Activated CD4-positive, alpha-beta T cell treated with anti-CD3 and anti-CD28 coated beads for 48 hours (primary cell): ENCODE measurements at places on chromosomes 12 and 14.

DNA sequence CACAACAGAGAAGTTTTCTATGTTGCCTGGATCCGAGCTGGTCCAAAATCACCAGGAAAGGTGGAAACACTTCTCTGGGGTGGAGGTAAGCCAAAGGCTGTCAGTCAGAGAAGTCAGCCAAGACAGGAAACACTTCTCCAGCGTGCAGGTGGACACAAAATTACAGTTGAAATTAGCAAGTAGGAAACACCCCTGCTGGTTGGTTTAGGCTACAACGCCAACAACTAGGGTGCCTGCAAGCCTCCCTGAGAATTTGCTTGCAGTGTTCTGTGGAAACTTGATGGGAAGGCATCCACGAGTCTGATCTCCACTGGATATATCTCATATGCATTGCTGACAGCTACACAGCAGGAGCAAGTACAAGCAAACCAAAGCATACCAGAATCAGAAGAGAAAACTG is 600.5 kb downstream of the RERGL start:
- DNase-seq, result no peak

DNA sequence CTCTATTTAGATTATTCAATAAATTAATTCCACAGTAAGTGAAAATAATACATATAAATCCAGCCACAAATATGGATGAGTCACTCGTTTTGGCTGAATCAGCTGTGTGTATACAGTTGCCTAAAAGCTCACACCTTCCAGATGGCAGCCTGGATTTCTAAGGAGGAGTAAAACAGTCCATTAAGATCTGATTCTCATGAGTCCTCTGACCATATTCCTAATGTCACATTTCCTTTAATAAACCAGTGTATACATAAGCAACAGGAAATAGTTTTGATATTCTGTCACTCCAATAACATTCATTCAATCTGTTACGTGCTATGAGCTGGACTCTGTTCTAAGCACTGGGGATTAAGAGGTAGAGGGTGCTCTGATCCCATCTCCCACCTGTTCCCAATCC is 21.8 kb downstream of the MDM1 start:
- no peak for DNase-seq

GRCh38 chr14:105850853-105851581 is 324.6 kb downstream of the TMEM121 start:
- no peak for DNase-seq

- DNase-seq, result no peak
These were observed 31.5 kb downstream of the DUSP16 start for GRCh38 chr12:12531194-12531593.

- no peak for DNase-seq
These were observed 2.8 kb downstream of the ADSS1 start for GRCh38 chr14:104726600-104727451.

GRCh38 chr14:101008196-101008595 is 104.7 kb upstream of the RTL1 start:
- DNase-seq, result no peak

DNA sequence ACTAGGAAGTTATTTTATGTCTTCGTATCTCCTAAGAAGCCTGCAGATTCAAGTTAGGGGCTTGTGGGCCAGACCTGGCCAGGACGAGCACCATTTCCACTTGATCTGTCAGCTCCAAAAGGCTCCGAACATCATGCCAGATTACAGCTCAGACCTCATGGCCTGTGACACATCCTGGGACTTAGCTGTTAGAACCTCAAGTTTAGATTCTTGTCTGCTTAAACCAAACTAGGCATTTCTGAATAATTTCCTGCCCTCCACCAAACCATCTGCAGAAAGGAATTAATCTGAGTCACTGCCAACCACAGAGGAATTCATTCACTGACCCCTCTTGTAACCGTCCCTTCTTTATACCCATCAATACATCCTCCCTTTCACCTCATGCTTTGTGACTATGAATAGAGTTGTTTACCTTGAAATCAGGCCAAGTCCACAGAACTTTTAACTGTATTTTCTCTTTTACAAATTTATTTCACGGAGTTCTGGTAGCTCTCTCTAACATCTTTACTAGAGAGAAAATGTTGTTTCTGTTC is 120.3 kb downstream of the FBXL14 start:
- peak; percentile 28 for DNase-seq

DNA sequence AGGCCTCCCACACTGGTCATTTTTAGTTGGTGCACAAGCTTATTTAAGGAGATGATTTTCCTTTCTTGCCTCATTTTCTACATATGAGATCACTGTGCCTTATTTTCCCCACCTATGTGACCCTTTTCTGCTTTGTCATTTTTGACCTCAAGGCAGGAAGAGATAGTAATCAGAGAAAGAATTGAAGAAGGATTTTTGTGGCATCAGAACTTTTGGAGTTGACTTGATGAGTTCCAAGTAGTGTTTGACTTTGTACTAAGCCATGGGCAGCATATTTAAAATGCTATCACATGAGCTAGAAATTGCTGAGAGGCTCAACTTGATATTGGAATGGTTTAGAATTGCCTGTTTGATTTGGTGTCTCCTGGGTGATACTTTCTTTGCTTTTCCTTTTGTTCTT is 440.8 kb downstream of the AEBP2 start:
- no peak for DNase-seq

GRCh38 chr12:99005601-99006000 is 360.5 kb downstream of the APAF1 start:
- DNase-seq, result no peak

DNA sequence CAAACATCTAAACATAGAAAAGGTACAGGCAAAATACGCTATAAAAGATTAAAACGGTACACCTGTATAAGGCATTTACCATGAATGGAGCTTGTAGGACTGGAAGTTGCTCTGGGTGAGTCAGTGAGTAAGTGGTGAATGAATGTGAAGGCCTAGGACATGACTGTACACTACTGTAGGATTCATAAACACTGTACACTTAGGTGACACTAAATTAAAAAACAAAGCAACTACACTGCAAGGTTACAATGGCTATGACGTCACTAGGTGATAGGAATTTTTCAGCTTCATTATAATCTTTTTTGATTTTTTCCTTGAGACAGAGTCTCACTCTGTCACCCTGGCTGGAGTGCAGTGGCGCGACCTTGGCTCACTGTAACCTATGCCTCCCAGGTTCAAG is 269.2 kb downstream of the KSR2 start:
- no peak for DNase-seq

- DNase-seq, result no peak
These were observed 86.0 kb upstream of the SLC38A2 start for GRCh38 chr12:46458500-46459102.

GRCh38 chr12:10584415-10584814 is 29.0 kb downstream of the MAGOHB start:
- DNase-seq, result no peak

DNA sequence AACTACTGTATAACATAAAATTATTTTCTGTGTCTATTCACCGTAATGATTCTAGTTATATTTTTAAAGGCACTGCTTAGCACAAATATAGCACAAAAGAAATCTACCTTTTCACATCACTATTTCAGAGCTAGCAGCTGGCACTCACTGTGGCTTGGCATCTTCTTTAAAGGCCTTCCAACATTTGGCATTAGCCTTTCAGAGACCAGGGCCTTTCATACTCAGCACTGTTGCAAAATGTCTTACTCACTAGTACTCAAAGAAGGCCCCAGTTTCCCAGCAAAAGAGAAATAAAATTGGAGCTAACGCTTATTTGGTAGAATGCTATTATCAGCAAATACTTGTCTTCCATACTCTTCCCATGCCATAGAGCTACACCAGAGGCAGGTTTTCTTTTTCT is 238.4 kb downstream of the MED13L start:
- no peak for DNase-seq

DNA sequence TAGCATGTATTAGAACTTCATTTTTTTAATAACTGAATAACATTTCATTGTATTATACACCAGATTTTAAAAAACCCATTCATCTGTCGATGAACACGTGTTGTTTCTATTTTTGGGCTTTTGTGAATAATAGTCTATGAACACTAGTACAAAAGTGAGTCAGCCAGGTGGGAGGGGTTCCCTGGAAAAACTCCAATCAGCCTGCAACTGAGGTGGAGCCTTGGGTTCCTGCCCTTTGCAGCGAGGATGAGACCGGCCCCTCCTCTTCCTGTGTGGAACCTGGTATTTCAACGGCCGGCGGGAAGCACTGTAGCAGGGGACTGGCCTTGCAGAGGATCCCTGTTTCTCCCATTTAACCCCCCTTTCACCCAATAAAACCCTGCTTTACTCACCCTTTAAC is 56.1 kb downstream of the LMNTD1 start:
- peak; percentile 6 for DNase-seq

GRCh38 chr12:67710582-67710981 is 62.0 kb downstream of the DYRK2 start:
- no peak for DNase-seq

- no peak for DNase-seq
These were observed 3.5 kb upstream of the FITM1 start for GRCh38 chr14:24126939-24127338.

- DNase-seq, result no peak
These were observed 18.8 kb upstream of the FAIM2 start for GRCh38 chr12:49922349-49923034.

GRCh38 chr14:106489112-106489881 is 962.9 kb downstream of the TMEM121 start:
- peak; percentile 72 for DNase-seq

GRCh38 chr14:99632410-99633035 is 12.4 kb upstream of the HHIPL1 start:
- no peak for DNase-seq

GRCh38 chr12:65946419-65946818 is 122.1 kb downstream of the HMGA2 start:
- DNase-seq, result no peak

DNA sequence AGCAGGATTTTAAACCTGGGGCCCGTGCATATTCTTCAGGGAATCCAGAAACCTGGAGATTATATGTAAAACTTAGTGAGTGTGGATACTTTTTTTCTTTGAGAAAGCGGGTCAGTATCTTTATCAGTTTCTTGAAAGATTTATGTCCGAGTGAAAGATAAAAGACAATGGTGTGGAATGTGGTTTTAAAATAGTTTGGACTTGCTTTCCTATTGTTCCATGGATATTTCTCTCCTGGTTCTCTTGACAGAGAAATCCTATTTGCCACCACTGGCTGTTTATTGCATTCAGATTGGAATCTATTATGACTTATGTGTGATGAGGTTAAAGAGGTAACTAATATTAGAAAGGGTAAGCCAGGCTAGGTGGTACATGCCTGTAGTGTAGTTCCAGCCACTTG is 27.4 kb downstream of the KTN1 start:
- DNase-seq, result no peak

GRCh38 chr12:82872088-82872487 is 185.4 kb downstream of the TMTC2 start:
- no peak for DNase-seq

GRCh38 chr12:95323212-95323611 is 105.6 kb downstream of the VEZT start:
- DNase-seq, result no peak

DNA sequence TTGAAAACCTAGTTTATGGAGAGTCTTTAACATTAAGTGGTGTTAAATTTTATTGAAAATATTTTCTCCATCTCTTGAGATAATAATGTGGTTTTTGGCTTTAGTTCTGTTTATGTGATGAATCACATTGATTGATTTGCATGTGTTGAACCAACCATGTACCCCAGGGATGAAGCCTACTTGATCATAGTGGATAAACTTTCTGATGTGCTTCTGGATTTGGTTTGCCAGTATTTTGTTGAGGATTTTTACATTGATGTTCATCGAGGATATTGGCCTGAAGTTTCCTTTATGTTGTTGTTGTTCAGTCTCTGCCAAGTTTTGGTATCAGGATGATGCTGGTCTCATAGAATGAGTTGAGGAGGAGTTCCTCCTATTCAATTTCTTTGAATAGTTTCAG is 222.6 kb downstream of the ADAMTS20 start:
- no peak for DNase-seq

DNA sequence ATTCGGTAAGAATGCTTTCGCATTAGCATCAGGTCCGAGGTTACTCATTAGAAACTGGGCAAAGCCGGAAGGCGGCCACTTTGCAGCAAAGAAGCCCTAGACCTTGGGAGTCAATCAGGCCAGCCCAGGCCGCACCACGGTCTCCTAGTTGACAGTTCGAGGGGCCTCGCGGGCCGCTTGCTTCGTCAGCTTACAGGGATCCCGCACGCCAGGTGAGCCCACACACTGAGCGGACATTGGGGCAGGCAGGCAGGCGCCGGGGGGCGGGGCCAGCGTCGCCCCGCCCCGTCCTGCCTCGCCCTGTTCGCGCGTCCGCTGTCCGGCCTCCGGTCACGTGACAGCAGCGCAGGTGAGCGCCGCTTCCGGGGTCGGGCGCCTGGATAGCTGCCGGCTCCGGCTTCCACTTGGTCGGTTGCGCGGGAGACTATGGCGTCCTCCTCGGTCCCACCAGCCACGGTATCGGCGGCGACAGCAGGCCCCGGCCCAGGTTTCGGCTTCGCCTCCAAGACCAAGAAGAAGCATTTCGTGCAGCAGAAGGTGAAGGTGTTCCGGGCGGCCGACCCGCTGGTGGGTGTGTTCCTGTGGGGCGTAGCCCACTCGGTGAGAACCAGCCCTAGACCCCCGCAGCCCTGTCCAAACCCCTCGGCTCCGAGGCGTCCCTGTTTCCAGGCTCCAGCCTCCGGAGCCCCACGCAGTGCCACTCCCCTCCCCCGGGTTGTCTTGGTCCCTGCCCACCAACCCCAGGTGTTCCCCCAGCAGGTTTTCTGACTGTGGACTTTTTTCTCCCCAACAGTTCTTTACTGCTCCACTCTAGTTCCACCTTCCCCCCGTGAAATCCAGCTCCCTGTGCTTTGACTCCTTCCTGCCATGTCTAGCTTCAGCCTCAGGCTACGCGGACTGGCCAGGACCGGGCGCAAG is at the start of gene PIP4K2C:
TSS of gene PIP4K2C (plus strand) at position 329 of the 918 bp plus-strand sequence. CDS start at position 427, 98 bp downstream.
- DNase-seq, result peak; percentile 82

- DNase-seq, result peak; percentile 31
These were observed at the start of gene LTBR for GRCh38 chr12:6383572-6384498. LTBR (plus strand) TSS chr12:6384162; CDS start chr12:6384359, 197 bp downstream.
